Fibroblast of skin of left biceps (primary cell): ENCODE measurements at places on chromosomes 7 and 10.
A peak's percentile ranks its signal among the peaks of the same experiment; 100 is the strongest.

DNA sequence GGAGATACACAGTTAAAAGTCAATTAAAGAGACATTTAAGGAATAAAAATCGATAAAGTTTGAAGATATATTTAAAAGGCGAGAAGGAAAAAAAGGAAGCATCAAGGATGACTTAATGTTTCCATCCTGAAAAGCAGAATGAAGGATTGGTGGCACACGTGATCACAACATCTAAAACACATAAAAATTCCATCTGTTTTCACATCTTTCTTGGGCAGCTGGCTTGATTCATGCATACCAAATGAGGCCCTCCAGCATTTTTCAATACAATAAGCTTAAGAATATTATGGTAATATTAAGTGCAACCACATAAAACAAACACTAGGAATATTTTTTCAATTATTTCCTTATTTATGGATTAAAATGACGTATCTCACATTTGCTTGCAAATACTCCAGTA is 112.6 kb downstream of the TPK1 start:
- no peak for DNase-seq

DNA sequence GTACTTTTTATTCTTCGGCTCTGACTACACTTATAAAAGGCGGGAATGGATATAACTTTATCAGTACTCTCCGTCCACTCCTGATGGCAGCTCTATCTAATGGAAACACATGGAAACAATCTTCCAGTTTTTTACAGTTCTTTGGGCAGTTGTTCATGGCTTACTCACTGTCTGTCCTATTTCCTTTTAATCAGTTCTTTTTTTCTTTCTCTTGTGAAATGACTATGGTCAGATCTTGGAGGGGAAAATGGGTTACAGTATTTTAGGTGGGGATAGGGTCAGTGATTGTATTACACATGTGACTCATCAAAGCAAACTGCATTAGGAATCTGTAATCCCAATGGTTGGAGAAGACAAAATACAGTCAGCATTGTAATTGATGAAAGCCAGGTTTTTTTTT is 112.4 kb downstream of the BICC1 start:
- DNase-seq = peak; percentile 91

GRCh38 chr7:136657482-136657921 is 210.9 kb upstream of the CHRM2 start:
- DNase-seq = no peak

- DNase-seq = peak; percentile 26
Measured at GRCh38 chr7:94133460-94133859, 129.3 kb upstream of the BET1 start.

DNA sequence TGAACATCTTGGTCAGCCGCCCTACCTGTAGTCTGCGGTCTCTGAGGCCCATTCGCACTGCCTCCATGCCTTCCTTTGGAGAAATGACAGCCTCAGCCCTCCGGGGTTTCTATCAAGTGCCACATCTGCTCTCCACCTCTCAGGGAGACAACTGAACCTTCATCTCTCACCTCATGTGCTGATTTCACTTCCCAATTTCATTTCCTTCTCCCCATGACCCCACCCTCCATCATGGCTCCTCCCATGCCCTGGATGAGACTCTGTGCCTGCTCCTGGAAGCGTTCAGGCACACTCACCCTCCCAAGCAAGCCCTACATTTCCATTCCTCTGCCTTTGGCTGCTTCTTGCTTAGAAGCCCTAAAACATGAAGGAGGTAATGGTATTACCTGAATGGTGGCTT is 7.8 kb upstream of the SCD start:
- no peak for DNase-seq

- no peak for DNase-seq
Measured at GRCh38 chr7:16779051-16779450, 25.5 kb downstream of the TSPAN13 start.

DNA sequence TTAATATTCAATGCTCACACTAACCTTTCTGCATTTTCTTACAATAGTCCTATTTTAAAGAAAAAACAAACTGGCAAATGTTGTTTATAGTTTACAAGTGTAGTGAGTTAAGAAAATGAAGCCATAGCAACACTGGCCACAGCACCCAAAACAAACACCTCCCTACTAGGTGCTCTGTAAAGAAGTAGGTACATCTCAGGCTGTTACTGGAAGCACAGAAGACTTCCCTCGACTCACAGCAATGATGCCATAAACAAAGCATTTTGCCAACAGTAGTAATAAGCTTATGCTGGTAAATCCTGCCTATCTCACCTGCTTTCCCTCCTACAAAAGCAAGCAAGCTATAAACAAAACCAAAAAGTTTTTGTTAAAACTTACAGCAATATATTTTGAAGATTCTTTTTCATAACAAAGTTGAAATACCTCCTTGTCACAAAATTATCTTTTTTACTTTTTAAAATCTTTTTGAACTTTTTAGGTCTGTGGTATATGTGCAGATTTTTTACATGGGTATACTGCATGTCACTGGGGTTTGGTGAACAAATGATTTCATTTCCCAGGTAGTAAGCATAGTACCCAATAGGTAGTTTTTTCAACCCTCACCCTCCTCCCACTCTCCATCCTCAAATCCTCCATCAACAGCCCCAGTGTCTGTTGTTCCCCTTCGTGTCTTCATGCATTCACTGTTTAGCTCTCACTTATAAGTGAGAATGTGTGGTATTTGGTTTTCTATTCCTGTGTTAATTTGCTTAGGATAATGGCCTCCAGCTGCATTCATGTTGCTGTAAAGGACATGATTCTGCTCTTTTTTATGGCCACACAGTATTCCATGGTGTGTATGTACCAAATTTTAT is 28.4 kb downstream of the COA1 start:
- no peak for DNase-seq

- DNase-seq = no peak
Measured at GRCh38 chr7:121337398-121337797, 8.6 kb downstream of the WNT16 start.

- DNase-seq = no peak
Measured at GRCh38 chr10:132850246-132850645, 64.3 kb upstream of the NKX6-2 start.

DNA sequence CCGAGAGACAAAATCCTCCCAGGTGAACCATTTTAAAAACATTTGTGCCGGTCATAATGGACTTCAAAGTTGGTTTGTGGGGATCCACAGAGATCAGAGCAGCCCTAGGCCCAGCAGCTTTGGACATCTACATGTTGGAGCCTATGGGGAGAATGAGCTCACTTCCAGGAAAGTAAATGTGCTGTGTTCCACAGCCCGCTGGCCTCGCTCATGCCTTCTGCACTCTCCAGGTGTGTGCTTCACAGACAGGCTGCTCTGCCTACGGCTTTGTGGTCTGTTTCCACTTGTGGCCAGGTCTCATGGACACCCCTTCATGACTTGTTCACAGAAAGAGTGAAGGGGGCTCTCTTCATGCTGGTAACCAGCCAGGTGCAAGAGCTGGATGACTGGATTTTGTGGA is 141.6 kb downstream of the ADARB2 start:
- DNase-seq = no peak

- peak; percentile 46 for DNase-seq
Measured at GRCh38 chr10:119817991-119818888, 54.4 kb downstream of the MCMBP start.

DNA sequence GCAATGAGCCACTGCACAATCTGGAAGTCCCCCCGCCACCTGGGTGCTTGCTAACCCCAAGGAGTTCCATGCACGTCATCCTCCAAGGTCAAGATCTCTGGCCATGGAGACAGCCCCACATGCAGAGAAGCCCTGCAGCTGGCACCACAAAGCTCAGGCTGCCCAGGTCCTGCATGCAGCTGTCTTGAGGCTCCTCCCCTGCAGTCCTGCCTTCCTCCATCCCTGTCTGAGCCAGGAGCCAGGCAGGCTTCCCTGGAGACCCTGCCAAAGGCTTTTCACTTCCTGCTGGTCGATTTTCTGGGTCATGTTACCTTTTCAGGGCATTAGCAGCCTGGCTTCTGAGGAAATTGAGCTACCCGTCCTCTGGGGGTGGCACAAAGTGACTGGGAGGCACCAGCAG is 12.5 kb upstream of the TMEM72 start:
- no peak for DNase-seq

DNA sequence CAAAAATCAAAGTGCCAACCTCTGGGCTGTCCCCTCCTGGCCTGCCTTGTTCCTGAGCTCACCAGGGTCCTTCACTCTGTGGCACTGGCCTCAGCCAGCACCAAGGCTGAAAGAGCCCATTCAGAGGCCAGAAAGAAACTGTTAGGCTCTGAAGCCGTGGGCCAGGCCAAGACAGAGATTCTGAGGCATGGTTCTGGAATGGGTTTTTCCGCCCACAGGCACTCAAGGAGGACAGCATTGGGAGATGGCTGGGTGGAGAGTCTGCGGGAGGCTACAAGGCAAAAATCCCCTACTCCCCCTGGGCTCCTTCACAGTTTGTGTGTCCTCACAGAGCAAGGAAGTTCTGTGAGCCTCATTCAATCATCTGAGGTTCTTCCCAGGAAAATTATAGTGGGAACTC is 31.7 kb downstream of the GRIFIN start:
- no peak for DNase-seq

GRCh38 chr7:25122373-25122772 is 2.7 kb downstream of the CYCS start:
- DNase-seq = peak; percentile 30
